Brain (organoid and tissue), 16 donors: ENCODE measurements at places on chromosomes 5 and 9.

DNA sequence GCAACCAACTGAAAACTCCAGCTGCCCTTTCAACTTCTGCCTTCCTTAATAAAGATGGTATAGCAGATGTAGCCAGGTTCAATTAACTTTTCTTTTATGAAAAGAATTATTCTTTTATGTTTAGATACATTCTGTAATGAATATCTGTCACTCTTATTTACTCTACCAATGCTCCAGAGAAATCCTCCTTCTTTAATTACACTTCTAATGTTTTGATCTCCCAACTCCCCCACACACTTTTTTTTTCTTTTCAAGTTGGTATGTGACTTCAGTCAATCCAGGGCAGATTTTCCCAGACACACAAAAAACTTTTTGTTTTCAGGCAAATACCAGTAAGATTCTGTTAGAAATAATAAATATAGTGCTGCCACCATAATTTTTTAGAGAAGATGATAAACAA, 1000.0 kb upstream of the DMAC1 start:
- DNase-seq = no peak

DNA sequence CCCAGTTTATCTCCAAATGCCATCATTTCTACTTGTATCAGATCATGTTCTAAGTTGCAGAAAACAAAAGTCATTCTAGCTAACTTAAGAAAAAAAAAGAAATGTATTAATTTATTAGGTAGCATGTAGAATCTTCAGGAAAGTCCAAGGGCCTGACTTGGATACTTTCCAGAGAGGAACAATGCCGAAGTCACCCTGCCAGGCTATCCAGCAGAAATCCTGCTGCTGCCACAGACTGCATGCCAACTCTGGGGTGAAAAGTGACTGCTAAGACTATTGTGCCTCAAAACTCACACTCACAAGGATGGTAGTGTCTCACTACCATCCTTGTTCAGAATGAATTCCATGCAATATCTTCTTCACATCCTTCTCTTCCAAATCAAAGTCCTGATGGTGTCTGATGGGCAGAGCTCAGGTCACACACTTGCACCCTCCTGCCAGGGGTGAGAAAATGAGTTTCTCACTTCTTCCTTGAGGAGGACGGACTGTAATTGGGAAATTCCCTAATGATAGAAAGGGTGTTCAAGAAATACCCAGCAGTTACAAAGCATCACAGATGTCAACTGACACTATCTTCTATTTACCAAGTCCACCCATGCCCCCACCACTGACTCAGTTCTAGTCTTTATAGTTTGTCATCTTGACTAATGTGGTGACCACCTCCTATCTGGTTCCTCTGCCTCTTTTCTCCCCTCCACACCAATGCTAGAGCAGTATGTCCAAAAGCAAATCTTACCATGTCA, 279.4 kb downstream of the CWC27 start:
- no peak for DNase-seq

DNA sequence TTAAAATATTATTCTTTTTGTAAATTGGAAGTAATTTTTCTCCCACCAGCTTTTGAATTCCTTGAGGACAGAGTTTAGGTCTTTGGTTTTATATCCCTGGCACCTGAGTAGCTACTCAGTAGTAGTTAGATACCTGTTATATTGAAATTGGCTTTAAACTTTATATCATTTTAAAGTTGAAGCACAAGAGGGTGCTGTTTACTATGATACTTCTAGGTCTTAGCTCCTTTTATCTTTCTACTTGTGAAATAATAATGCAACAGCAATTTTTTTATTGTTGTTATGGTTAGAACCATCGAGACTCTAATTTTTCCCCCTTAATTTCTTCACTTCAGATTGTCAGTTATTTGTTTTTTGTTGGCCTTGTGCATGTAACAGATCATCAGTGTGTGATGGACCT, 46.3 kb downstream of the AP3S1 start:
- peak; percentile 15 for DNase-seq

DNA sequence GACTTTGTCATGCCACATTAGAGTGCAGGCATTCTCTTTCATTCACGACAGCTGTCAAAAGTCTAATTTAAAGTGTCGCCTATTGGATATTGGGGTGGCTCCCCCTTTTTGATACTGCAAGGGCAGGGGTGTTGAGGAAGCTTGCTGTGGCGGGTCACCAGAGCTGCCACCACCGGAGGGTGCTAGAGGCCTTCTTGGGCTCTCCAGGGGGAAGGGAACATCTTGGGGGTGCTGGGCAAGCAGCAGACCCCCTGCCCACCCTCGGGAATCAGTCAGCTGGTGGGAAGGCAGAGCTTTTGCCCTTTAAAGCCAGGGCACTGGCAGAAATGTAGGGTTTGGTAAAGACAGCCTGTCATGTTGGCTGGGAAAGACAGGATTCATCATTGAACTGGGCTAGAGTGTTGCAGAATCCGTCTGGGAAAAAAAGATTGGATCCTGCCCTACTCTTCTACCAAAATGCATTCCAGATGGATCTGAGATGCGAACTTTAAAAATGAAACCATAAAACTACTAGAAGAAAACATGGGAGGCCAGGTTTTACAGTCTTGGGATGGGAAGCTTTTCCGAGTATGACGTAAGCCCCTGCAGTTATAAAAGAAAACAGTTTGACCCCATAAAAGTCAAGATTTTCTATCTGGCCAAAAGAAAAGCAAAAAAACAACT, 22.3 kb downstream of the COL5A1 start:
- DNase-seq = no peak

DNA sequence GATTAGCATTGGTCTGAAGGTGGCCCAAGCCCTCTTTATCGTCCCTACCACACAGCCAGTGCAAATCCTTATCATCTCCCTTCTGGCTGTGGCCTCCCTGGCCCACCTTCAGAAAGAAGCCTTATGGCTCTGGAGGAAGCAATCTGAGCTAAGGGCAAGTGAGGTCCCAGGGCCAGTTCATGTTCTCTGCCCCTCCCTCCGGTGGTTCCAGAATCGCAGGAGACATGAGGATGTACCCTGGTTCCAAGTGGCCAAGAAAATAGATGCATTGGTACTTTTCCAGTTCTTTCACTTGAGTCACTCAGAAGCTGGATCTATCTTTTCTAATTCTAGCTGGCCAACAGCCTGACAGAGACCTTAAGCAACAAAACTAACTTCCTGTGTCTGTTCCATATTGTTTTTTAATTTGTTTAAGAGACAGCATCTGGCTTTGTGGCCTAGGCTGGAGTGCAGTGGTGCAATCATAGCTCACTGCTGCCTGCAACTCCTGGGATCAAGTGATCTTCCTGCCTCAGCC, 60.7 kb downstream of the LHFPL2 start:
- no peak for DNase-seq

GRCh38 chr9:93821307-93821703, 133.8 kb downstream of the BARX1 start:
- DNase-seq = no peak

GRCh38 chr9:126614088-126614454, 343 bp downstream of the LMX1B start:
- DNase-seq = peak; percentile 60

DNA sequence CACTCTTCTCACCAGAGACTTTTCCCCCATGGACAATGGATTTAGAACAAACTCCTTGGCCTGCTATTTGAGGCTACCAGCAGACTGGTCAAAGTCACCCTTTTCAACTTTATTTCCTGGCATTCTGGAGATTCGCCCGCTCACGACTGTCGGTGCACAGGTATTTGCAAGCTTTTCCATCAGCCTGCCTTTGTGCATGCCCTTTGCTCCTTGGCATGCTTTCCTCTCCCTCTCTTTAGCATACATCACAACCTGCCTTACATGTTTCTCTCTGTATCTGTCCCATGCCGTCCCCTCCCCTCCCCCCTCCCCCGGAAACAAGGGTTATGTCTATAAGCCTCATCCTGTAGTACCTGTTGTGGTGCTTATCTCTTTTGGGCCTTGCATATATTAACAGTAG, 257.1 kb downstream of the AOPEP start:
- no peak for DNase-seq

- no peak for DNase-seq
These were observed 387.9 kb downstream of the DEPDC1B start for GRCh38 chr5:60312098-60312497.

DNA sequence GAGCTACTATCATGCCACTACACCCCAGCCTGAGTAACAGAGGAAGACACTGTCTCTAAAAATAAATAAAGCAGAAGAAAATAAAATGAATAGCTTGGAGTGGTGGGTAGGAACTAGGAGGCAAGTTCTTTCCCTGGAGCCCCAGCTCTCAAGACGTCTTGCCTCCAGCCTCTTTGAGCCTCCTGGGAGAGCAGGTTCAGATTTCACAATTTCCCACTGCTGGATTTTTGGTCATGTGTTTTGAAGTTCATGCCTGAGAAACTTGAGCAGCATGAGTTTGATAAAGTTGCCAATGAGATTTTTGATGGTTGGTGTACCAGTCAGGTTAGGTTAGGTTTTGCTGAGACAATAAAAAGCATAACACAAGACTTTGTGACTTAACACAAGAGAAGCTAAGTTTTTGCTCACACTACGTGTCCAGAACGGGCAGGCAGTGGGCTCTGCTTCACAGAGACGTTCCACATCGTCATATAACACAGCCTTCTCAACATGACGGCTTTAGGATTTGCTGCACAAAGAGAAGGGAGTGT, 4.1 kb upstream of the CCDC69 start:
- no peak for DNase-seq

GRCh38 chr5:122182491-122182921, 53.2 kb downstream of the ZNF474 start:
- DNase-seq = peak; percentile 91

DNA sequence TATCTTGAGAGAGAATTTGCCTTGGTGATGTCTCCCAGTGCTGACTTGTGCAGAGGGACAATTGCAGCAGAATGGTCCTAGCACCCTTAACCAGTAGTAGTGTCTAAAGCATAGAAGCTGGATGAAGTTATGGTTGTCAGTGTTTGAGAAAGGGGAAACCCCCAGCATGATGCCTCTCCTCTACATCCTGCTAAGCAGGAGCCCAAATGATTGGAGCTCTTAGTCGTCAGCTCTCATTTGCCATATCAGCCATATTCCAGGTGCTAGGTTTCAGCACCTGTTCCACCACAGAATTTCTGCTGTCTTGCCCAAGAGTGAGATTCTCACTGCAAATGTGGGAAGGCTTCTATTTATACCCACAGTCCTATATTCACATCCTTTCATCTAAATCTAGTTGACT, 43.7 kb upstream of the RFX3 start:
- DNase-seq = no peak

DNA sequence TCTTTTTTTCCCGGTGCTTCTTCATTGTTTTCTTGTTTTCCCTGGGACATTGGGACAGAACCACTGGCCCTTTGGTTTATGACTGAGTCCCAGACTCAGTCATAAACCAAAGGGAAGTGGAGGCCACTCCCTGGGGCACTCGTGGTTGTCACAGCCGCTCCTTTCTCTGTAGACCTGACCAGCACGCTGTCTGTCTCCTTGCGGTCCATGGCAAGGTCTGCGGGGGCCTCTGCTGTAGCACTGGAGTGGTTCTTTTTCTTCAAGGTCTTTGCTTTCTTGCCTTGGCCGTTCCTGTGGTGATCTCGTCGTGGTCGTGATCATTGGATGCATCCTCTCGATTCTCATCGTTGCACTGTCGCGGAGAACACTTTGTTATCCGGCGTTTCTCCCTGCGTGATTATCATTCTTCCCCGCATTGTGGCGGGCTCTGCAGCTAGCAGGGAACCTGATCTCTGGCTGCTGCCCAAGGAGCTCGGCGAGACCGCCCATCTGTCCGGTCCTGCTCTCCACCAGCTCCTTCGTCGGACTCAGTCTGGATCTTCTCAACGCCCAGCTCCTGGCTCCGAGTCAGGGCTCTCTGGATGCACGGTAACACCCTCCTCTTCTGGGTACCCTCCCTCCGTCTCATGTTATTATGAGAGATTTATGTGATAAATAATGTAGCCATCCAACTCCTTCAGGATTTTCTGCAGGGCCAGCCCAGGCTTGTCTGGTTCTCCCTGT, 43.5 kb upstream of the MPDZ start:
- no peak for DNase-seq

DNA sequence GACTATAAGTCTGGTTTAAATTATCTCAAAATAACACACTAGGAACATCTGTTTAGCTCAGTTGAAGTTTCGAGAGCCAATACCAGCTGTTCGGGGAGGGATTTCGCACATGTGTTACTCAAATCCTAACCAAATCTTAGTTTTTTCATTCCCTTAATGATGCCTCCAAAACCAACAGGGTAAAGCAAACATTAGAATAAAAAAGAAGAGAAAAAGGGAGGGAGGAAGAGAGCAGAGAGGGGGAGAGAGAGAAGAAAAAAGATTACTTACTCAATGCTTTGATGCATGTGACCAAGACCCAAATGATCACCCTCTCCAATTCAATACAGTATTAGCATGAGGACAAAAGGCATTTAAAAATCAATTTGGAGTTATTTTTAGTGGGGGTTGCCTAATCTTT, 86.0 kb upstream of the NR5A1 start:
- DNase-seq = peak; percentile 43

GRCh38 chr9:86994231-86994630, 46.9 kb upstream of the GAS1 start:
- no peak for DNase-seq

GRCh38 chr9:100591139-100591538, 13.3 kb downstream of the CAVIN4 start:
- DNase-seq = no peak

GRCh38 chr5:169637549-169638121, 560 bp downstream of the DOCK2 start:
- no peak for DNase-seq
